T follicular helper cell (primary cell): ENCODE measurements at places on chromosomes 1 and 21.

DNA sequence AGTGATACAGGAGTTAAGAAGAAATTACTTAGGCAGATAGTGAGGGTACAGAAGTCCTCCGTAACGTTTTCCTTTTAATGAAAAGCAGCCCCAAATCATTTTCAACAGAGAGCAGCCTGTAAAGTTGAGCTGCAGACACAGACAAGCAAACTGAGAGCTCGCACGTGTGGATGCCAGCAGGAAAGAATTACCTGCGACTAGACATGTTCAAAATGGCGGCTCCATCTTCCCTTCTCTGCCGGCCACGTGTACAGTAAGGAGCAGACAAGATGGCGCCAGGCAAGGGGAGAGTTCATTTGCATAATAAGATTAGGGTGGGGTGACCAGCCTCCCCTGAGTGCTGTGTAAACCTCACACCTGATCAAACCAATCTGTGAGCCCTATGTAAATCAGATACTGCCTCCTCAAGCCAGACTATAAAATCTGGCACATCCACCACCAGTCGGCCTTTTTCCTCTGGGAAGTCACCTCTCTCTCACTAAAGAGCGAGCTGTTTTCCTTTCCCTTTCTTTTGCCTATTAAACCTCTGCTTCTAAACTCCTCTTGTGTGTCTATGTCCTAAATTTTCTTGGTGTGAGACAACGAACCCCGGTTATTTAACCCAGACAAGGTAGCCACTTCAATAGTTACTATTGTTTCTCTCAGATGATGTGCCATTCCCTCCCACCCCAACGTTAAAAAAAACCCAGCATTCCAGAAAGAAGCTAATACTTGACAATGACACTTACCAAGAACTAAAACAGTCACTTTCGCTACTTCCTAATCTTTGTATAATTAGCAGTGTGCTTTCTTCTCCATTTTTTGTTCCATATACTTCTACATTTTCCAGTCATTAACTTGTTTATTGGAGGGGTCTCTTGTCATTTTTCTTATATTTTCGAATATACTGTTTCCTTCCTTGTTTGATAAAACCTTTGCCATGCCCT is 27.4 kb downstream of the DUSP10 start:
- no peak for DNase-seq

GRCh38 chr1:152582647-152583046 is 2.3 kb upstream of the LCE3D start:
- no peak for DNase-seq

- DNase-seq = no peak
These were observed 277.4 kb downstream of the BRINP2 start for GRCh38 chr1:177448036-177448615.

GRCh38 chr1:169363046-169363730 is 4.4 kb downstream of the NME7 start:
- no peak for DNase-seq

DNA sequence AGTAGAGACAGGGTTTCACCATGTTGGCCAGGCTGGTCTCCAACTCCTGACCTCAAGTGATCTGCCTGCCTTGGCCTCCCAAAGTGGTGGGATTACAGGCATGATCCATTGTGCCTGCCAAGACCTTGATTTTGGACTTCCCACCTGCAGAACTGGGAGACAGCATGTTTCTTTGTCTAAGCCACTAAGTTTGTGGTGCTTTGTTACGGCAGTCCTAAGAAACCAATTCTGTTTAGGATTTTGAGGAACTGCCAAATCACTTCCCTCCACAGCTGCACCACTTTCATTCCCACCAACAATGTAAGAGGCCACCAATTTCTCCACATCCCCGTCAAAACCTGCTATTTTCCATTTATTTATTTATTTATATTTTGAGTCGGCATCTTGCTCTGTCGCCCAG is 46.1 kb downstream of the CHAF1B start:
- no peak for DNase-seq

DNA sequence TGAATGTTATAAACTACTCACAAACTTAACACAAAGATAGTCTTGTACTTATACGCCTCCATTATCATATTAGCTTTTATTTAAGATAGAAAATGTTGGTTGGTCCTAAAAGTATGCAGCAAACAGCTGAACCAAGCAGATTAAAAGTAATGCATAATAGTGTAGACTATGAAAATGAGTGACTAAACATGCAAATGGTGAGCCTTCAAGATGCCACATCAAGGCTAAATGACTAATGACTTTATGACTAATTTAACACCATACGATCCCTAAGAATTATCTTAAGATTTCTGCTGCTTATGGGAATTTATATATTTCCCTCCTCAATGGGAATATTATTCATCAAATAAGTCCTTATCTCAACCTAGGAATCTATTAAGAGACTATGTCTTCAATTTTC is 4.6 kb downstream of the GPATCH2 start:
- DNase-seq = no peak

GRCh38 chr1:146001709-146002108 is 5.3 kb upstream of the TXNIP start:
- DNase-seq = no peak

DNA sequence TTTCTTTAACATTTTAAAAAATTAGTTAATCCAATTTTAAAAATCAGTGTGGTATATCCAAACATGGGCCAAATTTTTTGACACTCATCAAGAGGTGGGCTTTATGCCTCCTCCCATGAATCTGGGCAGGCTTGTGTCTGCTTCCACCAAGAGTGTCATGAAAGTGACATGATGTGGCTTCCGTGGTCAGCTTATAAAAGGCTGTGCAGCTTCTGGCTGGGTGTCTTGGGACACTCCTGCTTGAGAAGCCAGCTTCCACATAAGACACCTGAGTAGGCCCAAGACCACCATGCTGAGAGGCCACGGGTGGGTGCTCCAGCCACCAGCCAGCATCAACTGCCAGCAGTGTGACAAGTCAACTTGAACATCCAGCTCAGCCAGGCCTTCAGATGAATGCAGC is 74.3 kb upstream of the RUNX3 start:
- DNase-seq = no peak

- DNase-seq = no peak
These were observed 183.8 kb downstream of the AJAP1 start for GRCh38 chr1:4838231-4838630.

GRCh38 chr1:245091818-245092637 is 62.8 kb upstream of the KIF26B start:
- no peak for DNase-seq

GRCh38 chr1:231442735-231443134 is 20.6 kb upstream of the EGLN1 start:
- DNase-seq = no peak

GRCh38 chr1:69527273-69527672 is 40.4 kb upstream of the LRRC7 start:
- no peak for DNase-seq

DNA sequence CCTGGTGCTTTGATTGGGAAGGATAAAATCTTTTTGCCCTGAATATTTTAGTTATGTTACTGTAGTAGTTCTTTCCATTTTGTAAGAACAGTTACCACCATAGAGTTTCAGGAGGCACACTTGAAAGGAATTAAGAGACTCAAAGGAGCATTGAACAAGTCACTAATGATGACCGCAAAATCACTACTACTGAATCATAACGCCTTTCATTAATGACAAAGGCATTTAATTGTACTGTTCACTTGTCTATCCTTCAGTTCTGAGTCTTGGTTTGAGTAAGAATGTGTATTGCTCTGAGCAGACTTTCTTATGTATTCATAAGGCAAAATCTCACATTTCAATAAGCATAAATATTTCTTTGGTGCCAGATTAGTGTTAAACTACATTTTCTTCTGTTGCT is 24.9 kb downstream of the LHX9 start:
- DNase-seq = no peak

GRCh38 chr1:26696119-26696653 is 371 bp downstream of the ARID1A start:
- no peak for DNase-seq

- DNase-seq = no peak
These were observed 14.4 kb downstream of the IFNAR1 start for GRCh38 chr21:33339135-33339534.

DNA sequence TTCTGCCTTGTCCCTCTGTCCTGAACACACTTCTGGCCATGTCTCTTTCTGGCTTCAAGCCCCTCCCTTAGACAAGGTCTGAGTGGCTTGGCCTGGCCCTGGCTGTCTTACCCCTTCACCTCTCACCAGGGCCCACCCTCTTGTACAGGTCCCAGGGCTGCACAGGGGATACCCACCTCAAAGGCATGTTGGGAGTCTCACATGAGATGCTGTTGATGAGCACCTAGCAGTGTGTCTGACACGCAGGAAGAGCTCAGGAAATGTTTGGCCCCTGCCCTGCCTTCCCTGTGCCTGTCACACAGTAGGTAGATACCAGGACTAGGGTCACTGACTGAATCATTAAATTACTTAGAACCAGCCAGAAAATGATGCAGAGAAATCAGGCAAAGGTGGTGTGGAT is 16.6 kb downstream of the ZNF362 start:
- no peak for DNase-seq

DNA sequence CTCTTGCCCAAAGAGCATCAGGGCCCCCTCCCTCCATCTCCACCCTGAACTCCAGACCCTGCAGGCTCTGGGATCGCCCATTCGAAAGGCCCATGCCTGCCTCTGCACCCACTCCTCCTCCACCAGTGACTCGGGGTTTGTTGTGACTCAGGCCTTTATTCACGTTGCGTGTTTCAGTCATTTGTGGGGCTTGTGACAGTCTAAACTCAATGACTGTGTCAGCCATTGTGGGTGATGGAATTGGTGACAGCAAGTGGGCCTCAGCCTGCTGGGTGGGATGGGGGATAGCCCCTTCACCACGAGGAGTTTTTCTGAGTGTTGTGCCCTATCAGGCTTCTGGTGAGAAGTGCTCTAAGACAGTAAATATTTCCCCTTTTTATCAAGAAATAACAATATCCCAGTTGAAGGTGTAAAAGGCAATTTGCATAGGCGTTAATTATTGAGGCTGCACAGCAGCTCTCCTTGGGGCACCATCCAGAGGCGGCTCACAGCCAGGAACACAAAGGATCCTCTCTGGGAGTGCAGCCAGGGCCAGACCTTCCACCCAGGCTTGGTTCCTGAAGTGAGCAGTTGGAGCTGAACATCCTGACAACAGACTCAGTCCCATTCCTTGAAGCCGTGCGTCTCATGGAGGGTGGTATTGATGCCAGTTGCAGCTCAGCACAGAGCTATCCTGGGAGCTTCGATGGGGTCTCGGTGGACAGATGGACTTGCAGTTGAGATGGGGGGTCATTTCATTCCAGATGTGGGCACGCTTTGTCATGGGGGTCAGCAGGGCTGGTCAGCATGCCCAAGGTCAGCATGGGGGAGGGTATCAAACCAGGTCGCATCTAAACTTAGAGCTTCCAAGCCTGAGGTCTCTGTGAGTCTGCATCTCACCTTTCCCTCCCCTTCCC is 135.6 kb upstream of the CACNA1E start:
- no peak for DNase-seq

DNA sequence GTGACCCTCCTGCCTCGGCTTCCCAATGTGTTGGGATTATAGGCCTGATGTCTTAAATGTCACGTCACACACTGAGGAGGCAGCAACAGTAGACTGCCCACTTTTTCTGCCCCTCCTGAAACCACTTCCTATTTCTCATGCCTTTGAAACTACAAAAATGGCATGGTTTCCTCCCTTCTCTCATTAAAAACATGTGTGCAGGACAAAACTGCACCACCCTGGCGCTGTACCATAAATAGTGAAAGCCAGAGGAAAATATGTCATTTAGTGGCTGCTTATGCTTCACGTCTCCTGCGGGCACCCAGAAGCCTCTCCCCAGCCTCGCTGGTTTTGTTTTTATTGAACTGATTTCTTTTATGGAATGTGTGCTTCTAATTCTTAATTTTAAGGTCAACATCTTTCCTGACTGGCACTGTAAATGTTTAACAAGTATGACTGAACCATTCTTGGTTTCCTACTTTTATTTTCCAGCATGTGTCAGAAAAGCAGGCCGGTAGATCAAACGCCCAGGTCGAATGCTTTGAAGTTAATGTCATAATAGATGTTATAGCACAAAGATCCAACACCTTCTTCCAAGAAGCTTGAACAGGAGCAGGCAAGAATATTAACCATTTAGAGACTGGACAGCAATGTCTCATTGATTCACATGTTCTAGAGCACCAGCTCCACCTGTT is 59.6 kb upstream of the C1orf87 start:
- no peak for DNase-seq

DNA sequence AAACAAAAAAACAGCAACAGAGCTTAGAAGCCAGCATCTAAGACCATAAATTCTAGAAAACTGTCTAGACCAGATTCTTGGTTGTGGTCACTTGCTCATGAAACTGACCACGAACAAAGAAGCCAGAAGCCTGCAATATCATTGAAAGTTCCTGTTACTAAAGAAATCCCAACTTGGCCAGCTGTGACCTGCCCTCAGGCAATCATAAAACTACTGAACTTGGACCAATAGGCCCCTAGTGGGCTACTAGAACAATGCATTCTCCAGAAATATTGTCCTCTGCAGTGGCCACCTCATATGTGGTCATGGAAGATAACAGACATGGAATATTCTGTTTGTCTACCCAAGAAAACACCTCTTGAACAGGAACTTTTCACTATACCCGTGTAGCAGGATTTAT is 87.7 kb downstream of the SPATA17 start:
- no peak for DNase-seq

DNA sequence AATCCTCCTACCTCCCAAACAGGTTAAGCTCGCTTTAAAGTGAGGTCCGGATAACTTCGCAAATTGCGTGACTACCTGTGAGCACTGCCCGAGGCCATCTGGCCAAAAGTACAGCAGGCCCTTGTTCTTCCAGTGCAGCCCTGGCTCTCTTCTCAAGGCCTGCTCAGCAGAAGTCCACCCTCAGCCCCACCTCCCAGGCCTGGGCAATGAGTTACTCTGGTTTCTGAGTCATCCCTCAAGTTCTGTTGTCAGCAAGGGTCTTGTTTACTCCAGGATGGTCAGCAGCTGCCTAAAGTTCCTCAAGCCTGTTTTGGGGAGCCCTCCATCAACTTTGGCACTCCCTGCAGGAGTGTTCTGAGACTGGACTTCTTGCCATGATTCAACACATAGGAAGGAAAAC is 101.7 kb downstream of the BCAR3 start:
- DNase-seq = no peak

- no peak for DNase-seq
These were observed 724.0 kb downstream of the LTN1 start for GRCh38 chr21:28268685-28269084.

DNA sequence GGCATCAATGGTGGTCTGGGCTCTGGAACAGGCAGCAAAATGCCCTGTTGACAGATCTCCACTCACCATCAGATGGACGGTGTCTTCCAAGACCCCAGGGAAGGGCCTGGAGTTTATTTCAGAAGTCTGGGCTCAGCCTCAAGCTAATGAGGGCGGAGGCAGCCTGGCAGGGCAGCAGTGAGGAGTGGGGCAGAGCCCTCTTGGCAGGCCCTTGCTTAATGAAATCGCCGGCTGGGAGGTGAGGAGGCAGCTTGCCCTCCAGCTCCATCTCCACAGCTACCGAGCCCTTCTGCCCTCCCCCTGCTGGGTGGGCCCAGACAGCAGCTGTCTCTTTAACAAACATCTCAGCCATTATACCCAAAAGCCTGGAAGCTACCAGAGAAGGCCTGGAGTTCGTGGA is 22.0 kb upstream of the GRIK3 start:
- no peak for DNase-seq

GRCh38 chr21:35044770-35045541 is 4.1 kb downstream of the RUNX1 start:
- DNase-seq = no peak

GRCh38 chr21:42467140-42467983 is 28.7 kb downstream of the RSPH1 start:
- DNase-seq = no peak
